T-helper 2 cell (primary cell): ENCODE measurements at places on chromosomes 6 and 20.

DNA sequence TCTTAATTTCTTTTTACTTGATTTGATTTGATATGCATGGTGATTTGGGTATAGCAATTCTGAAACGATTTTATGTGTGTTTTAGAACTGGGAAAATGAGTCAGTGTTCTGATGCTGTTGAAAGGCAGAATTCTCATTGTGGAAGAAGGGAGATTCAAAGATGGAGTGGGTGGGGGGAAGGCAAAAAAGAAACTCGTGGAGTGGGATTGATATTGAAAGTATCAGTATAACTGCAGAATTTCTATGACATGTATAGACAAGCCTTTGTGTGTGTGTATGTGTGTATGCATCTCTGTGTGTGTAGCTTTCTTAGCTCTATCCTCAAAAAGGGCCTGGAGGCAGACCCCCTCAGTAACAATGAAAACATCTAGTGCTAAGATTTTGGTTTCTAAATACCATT lies 184.3 kb upstream of the OLIG3 start:
- peak; percentile 26 for DNase-seq

DNA sequence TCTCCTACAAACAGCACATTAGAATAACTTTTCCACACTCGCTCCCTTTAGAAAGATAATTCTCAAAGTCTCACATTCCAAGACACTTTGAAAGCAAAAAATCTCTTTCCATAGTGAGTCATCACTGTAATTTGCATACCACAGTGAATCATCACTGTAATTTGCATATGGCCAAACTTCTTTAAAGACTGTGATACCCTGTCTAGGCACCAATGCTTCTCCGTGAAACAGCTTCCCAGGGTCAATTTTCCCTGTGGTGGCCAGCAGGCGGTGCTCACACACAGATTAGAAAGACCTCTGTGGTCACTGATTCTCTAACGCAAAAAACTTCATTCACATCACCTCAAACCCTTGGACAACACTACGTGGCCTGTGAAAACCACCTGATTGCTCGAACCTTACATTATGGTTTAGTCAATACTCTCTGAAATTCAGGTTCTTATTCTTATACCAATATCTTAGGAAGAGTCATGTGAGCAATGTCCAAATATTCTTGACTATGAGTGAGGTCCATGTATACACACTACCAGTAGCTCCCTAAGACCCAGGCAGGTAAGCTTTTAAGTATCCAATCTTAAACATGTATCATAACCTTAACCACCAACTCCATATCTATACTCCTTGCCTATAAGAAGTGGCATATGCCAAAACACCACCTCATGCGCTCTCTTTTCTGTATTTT lies 78.5 kb upstream of the PHACTR1 start:
- no peak for DNase-seq

- DNase-seq = no peak
Measured at GRCh38 chr6:158002951-158003853, 21.5 kb downstream of the SYNJ2 start.

- DNase-seq = no peak
Measured at GRCh38 chr6:50993941-50994720, 175.5 kb downstream of the TFAP2B start.

DNA sequence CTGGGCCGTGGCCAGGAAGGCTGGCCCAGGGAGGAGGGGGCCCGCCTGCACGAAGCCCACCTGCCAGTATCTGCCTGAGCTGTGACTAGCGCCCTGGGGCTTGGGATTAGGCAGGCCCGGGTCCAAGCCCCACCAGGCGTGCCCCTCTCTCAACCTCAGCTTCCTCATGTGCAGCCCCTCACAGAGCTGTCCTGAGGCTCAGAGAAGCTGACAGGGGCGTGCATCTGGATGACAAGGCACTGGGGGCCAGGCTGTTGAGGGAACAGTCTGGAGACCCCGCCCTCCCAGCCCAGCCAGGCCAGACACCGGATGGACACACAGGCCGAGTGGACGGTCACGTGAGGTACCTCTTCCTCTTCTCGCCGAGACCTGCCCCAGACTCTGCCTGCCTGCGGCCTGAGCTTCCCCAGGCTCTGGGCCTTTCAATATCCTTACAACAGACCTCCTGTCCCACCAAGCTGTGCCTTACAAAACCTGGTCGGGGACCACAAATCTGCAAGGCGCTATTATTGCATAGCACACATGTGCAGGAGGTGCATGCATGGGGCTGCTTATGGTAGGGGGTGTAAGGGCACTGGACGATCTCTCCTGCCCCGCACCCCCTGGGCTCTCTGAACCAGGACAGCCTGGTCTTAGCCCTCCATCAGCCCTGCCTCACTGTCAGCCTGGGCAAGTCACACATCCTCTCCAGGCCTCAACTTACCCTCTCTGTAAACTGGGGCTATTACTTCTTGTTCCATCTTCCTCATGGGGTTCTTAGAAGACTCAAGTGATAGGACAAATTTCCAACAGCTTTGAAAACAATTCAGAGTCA lies 20.0 kb downstream of the NOL4L start:
- no peak for DNase-seq
